Epithelial cell of proximal tubule (primary cell): ENCODE measurements at places on chromosomes 1 and 21. TPM values are rescaled to one million over a fixed set of nuclear protein-coding genes. Genes with fewer than 3 reads are reported as not detected.

The OR2L5 gene
- total RNA-seq: not detected in 2 replicates

The COA6 gene
- 31.8 and 34.4 TPM in 2 replicates for total RNA-seq

The EPHX1 gene
- total RNA-seq: 20.1 and 20.3 TPM in 2 replicates

The BCAR3 gene
- 64.2 and 74.8 TPM in 2 replicates for total RNA-seq

The GJA5 gene
- 1.2 and 2.7 TPM in 2 replicates for total RNA-seq

The LYSMD1 gene
- total RNA-seq: 4.5 and 7.2 TPM in 2 replicates

The SLC16A4 gene
- 9.2 and 12.4 TPM in 2 replicates for total RNA-seq

The SH2D1B gene
- 0.07 and 0.23 TPM in 2 replicates for total RNA-seq

The LCE1C gene
- total RNA-seq: not detected in 2 replicates

The PCP4L1 gene
- 0.35 TPM in 1 of 2 replicates, not detected in the other for total RNA-seq

The ARHGAP30 gene
- total RNA-seq: 0.06 and 0.07 TPM in 2 replicates

The PARP1 gene
- total RNA-seq: 190 and 312 TPM in 2 replicates

The LRRC47 gene
- total RNA-seq: 36.4 and 38.9 TPM in 2 replicates

The NMNAT2 gene
- total RNA-seq: 0.52 and 0.65 TPM in 2 replicates

The SEC22B gene
- 17.7 and 19.8 TPM in 2 replicates for total RNA-seq

The STYXL2 gene
- total RNA-seq: not detected in 2 replicates

The RAB42 gene
- total RNA-seq: 14.5 and 18.3 TPM in 2 replicates

The AADACL3 gene
- not detected in 2 replicates for total RNA-seq

The HSPA6 gene
- 0.12 and 0.36 TPM in 2 replicates for total RNA-seq

The OR6N1 gene
- not detected in 2 replicates for total RNA-seq

The GNG12 gene
- 67.1 and 95.4 TPM in 2 replicates for total RNA-seq

The ZCCHC17 gene
- total RNA-seq: 39.2 and 54.0 TPM in 2 replicates

The PWP2 gene
- 5.0 and 6.6 TPM in 2 replicates for total RNA-seq

The LIN28A gene
- total RNA-seq: not detected in 2 replicates

The TBX15 gene
- 0.07 TPM in 1 of 2 replicates, not detected in the other for total RNA-seq

The HTR6 gene
- total RNA-seq: not detected in 2 replicates

The DCDC2B gene
- not detected in 2 replicates for total RNA-seq

The ETNK2 gene
- 12.3 and 15.6 TPM in 2 replicates for total RNA-seq

The RGS8 gene
- not detected in 2 replicates for total RNA-seq

The GGPS1 gene
- 17.1 and 26.3 TPM in 2 replicates for total RNA-seq

The AMPD1 gene
- total RNA-seq: not detected in 2 replicates

The PLA2G4A gene
- total RNA-seq: 0.40 and 2.3 TPM in 2 replicates

The WNT9A gene
- total RNA-seq: 2.1 and 2.7 TPM in 2 replicates

The PM20D1 gene
- total RNA-seq: not detected in 2 replicates

The ALG14 gene
- total RNA-seq: 1.1 and 1.7 TPM in 2 replicates

The MSH4 gene
- 0.75 TPM in 1 of 2 replicates, not detected in the other for total RNA-seq

The TMEM61 gene
- total RNA-seq: 0.14 TPM in 1 of 2 replicates, not detected in the other

The KPRP gene
- total RNA-seq: not detected in 2 replicates

The DNASE2B gene
- total RNA-seq: not detected in 2 replicates

The LRRC7 gene
- total RNA-seq: not detected in 2 replicates

The HJV gene
- 0.35 TPM in 1 of 2 replicates, not detected in the other for total RNA-seq

The SPRR2F gene
- not detected in 2 replicates for total RNA-seq

The CLCC1 gene
- total RNA-seq: 17.7 and 19.4 TPM in 2 replicates

The PTPN7 gene
- total RNA-seq: 0.06 TPM in 1 of 2 replicates, not detected in the other

The CLDN17 gene
- not detected in 2 replicates for total RNA-seq

The SYT6 gene
- total RNA-seq: not detected in 2 replicates

The FCRLA gene
- total RNA-seq: 0.35 TPM in 1 of 2 replicates, not detected in the other

The FCGR2B gene
- not detected in 2 replicates for total RNA-seq

The HSD3B2 gene
- not detected in 2 replicates for total RNA-seq

The ZNF593OS gene
- not detected in 2 replicates for total RNA-seq

The TTC39A gene
- 15.1 and 21.3 TPM in 2 replicates for total RNA-seq
